CD4-positive, alpha-beta T cell (primary cell): ENCODE measurements at places on chromosomes 13 and 19. TPM values are rescaled to one million over a fixed set of nuclear protein-coding genes. Genes with fewer than 3 reads are reported as not detected.

GRCh38 chr19:34118879-34119748 is 53.2 kb upstream of the LSM14A start:
- H3K27me3 ChIP-seq: no peaks in the 10 kb centered on the region
- no peak overlapping the region for H3K4me3 ChIP-seq
- no peaks in the 10 kb centered on the region for H3K36me3 ChIP-seq
- no peak for DNase-seq

Gene PSG5
- not detected for total RNA-seq

DNA sequence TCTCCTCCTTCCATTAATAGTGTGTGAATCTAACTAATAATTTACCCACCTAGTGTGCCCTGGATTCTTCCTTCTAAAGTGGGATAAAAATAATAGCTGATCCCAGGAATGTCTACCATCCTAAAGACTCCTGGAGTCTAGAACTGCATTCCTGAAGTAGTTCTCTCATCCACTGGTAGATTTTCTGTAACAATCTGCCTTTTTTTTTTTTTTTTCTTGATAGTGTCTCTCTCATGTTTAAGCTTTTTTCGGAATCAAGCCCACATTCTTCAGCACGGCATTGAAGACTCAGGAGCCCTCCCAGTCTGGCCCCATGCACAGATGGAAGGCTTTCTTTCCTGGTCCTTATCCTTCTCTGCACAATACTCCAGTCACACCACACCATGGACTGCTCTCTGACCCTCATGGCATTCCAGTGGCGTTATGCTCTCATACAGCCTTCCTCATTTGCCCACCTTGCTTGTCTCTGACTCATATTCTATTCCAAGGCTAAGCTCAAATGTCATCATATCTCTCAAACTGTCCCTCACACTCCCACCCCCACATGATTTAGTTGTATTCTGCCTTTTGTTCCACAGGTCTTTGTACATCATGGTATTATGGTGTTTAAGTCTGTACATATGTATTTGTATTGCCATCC is 68.7 kb upstream of the FRY start:
- no peaks in the 10 kb centered on the region for H3K36me3 ChIP-seq
- H3K27ac ChIP-seq: no peak overlapping the region
- H3K4me3 ChIP-seq: no peak overlapping the region
- no peak for DNase-seq

DNA sequence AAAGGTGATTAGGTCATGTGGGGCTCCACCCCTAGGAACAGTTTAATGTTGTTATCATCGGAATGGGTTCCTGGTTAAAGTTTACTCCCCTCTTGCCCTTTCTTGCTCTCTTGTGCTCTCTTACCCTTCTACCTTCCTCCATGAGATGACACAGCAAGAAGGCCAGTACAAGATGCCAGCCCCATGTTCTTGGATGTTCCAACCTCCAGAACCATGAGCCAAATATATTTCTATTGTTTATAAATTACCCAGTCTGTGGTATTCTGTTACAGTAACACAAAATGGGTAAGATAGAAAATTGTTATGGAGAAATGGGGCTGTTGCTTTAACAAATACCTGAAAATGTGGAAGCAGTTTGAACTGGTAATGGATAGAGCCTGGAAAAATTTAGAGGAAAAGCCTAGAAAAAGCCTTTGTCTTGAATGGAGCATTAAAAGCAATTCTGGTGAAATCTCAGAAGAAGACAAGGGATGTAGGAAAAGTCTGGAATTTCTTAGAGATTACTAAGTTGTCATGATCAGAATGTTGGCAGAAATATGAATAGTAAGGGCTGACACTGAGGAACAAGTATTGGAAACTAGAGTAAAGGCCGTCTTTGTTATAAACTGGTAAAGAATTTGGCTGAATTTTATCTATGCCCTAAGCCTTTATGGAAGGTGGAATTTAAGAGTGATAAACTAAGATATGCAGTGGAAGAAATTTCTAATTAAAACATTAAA is 53.5 kb upstream of the TSC22D1 start:
- no peak for DNase-seq
- H3K27me3 ChIP-seq: peaks cover 3% of the 10 kb centered on the region
- H3K4me1 ChIP-seq: no peaks in the 10 kb centered on the region
- no peaks in the 10 kb centered on the region for H3K36me3 ChIP-seq
- H3K4me3 ChIP-seq: no peak overlapping the region
- no peak overlapping the region for H3K27ac ChIP-seq

Gene OR4F17
- not detected for total RNA-seq

DNA sequence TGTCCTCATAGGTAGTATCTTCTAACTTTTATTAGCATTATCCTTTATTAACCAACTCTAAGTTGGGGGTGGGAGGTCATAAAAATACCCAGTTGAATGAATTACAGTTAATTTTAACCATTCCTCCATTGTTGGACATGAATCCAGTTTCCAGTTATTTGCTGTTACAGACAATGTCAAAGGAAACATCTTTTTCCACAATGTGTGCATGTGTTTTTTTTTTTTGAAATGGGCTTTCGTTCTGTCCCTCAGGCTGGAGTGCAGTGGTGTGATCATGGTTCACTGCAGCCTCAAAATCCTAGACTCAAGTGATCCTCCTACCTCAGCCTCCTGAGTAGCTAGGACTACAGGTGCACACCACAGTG is 32.0 kb downstream of the KLF5 start:
- no peak overlapping the region for H3K27ac ChIP-seq
- no peak for DNase-seq
- no peak overlapping the region for H3K4me3 ChIP-seq
- H3K27me3 ChIP-seq: no peaks in the 10 kb centered on the region
- no peaks in the 10 kb centered on the region for H3K36me3 ChIP-seq
